ENCODE measurements at places on chromosomes 3 and 15. TPM values are rescaled to one million over a fixed set of nuclear protein-coding genes. Genes with fewer than 3 reads are reported as not detected.

CILP gene
- total RNA-seq, result not detected

LRRIQ4 gene
- total RNA-seq, result not detected

ZWILCH gene
- 42.6 TPM for total RNA-seq

TUSC7 gene
- not detected for total RNA-seq

SHF gene
- 0.64 TPM for total RNA-seq

GUCA1C gene
- not detected for total RNA-seq

RHCG gene
- not detected for total RNA-seq

ALDH1L1 gene
- not detected for total RNA-seq

THAP10 gene
- 4.5 TPM for total RNA-seq

ALDH1A2 gene
- 2.3 TPM for total RNA-seq

Measured in mammary microvascular endothelial cell (primary cell).